ENCODE measurements at places on chromosomes 6 and 20.

GRCh38 chr20:49283703-49284625 is 6.1 kb upstream of the ZNFX1 start:
- no peak for DNase-seq

DNA sequence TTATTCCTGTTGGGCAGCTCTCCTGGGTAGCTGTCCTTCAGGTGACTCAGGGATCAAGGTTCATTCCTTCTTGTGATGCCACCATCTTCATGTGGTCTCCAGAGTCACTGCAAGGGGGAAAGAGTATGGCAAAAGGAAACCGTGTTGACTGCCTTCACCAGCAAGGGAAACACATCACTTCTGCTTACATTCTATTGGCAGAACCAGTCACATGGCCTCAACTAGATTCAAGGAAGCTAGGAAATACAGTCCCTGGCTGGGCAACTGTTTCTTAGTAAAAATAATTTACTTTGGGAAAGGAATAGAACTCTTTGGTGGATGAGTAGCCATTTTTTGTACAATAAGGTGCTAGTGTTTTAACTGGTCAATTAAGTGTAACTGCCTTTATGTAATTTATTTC is 5.3 kb downstream of the ANKRD6 start:
- no peak for DNase-seq

DNA sequence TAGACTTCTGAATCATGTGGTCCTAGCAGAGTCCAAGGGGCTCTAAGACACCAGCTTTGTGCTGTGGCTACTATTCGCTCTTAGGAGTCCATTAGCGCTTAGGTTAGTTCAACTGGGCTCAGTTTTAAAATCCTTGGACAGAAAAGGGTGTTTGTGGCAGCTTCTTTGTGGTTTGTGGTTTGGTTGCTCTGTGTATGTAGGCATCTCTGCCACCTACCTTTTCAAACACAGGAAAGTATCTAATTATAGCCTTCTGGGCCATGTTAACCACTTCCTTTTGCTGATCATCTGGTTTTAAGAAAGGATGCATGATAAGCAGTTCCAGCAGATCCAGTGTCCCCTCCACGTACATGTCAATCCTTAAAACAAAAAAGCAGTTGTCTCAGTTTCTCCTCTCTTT is 10.8 kb downstream of the GSTA4 start:
- DNase-seq = no peak

DNA sequence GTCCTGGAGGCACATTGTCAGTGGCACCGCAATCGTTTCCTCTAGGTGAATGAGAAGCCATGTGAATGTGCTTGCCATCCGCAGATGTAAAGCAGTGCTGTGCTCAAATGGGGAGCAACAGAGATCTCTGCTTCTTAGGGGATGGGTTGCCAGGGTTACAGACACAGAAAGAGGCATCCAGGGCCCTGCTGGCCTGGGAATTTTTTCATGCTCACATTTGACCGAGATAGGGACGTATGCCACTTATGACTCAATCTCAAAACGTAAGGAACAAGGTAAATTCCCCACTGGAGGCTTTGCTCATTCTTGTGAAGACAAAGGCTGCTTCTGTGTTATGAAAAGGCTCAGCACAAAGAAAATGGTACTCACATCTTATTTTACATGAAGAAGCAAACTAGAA is 11.0 kb downstream of the C6orf118 start:
- DNase-seq = no peak

DNA sequence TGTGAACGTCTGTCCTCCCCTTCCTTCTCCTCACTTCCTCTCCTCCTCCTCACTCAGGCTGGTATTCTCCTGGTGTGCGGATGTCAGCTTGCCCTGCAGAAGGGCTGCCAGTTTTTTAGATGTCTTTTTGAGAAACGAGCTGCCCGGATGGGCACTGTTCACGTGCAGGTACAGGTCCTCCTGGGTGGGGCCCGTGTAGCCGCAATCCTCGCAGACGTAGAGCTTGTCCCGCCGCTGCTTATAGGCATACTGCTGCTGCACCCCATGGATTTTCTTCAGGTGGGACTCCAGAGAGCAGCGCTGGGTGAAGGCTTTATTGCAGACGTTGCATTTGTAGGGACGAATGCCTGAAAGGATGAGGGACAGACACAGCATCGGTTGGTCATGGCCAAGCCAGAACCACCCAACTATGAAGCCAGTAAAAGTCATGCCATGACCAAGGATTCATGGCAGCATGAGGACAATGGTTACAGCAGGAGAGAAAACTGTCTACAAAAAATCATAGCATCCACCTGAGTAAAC is 33.0 kb downstream of the OVOL2 start:
- no peak for DNase-seq

- no peak for DNase-seq
Observed at GRCh38 chr6:130129762-130130246, 92.9 kb downstream of the SAMD3 start.

- DNase-seq = no peak
Observed at GRCh38 chr6:90131614-90132423, 164.8 kb downstream of the BACH2 start.

DNA sequence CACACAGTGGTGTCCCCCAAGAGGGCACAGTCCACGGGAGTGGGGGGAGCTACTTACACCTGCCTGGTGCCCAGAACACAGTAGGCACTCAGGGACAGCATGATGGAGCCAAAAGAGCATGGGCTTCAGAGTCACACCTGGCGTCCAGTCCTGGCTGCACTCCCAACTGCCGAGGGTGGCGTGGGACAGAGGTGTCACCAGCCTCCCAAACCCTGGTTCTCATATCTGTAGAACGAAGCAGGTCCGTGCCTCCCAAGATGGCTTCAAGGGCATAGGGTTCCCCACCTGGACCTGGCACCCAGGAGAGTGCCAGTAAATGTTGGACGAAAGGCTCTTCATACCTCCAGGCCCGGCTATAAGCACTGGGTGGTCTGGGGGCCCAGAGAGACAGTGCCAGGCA is 8.9 kb downstream of the HRH3 start:
- DNase-seq = no peak

GRCh38 chr6:21214738-21215448 is 378.7 kb upstream of the SOX4 start:
- DNase-seq = no peak

Data from SW 1271 (cell line).